ENCODE measurements at places on chromosomes 4 and X.

DNA sequence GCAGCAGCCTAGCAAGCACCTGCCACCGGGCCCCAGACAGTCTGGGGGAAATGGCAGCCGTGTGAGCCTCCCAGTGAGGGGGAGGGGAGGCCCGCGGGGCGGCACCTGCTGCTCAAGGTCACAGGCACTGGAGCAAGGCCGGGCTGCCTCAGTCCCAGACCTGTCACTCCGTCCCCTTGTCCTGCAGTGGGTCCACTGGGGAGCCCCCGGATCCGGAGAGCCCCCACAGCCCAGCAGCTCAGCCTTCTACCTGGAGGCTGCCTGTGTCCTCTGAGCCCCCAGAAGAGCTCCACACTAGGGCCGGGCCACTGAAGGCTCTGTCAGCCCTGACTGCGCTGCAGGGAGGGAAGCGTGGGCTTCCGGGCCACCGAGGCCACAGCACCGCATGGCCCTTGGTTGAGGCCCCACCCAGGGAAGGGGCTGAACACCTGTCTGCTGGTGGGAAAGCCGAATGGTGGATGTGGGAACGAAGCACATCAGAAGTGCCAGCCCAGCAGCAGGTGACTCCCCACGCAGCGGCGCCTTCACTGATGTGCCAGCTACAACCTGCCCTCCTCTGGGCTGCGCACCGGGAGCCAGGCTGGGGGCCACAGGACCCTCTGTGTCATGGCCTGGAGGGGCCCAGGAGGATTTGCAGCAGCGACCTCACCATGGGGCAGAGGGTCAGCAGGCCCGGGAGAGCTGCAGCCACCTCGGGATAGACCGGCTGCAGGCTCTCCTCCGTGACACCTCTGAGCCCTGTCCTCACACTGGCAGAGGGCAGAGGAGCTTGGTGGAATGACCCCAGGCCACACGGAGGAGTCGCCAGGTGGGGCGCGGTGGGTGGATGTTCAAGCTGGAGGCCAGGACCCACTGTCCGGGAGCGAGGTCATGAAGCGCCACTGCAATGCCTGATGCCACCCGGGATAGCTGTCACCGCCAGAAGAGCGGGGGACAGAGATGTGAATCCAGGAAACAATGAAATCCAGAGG is 35.0 kb upstream of the MXD4 start:
- DNase-seq, result no peak

DNA sequence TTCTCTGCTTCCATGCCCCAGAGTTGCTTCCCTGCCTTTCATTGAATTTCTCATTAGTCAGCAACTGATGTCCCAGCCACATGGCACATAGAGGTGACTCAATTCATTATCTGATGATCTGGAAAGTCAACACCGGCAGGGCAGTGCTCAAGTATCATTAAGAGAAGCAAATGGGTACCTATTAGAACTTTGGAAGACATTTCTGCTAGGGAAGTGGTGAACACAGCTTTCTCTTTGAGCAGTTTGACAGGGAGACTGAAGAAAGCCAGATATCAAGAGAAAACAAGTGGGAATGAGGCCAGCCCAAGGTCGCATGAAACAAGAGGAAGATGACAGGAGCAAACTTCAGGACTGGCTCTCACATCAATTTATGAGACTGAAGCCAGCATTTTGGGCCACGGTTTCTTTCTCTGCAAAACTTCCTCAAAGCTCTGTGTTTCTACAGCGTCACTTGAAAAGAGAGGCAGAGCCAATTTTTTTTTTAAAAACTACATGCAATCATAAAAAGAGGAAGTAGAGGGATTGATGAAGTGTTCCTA is 108.3 kb upstream of the RPS6KA3 start:
- no peak for DNase-seq

DNA sequence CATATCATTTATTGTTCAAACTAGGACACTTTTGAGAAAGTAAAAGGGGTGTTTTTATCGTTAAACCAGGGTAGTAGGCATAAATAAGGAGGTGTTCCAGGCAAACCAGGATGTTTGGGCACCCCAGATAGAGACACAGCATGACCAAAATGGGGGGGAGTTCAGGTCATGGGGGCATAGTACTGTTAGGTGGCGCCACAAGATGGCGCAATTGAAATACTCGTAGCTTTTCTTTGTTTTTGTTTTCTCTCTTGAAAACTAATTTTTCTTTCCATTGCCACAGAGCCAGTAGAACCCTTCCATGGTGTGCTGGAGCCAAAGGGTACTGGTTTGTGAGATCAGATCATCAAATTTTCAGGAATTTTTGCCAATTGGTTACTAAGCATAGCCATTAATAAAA is 283.4 kb downstream of the BCOR start:
- DNase-seq, result peak; percentile 13

- no peak for DNase-seq
Observed at GRCh38 chrX:48997455-48997854, 4.6 kb downstream of the GRIPAP1 start.

GRCh38 chr4:86106475-86106874 is 253.4 kb downstream of the MAPK10 start:
- no peak for DNase-seq

Data from activated T-cell treated with anti-CD3 and anti-CD28 coated beads for 4 hours (primary cell).